Hematopoietic multipotent progenitor cell (in vitro differentiated cells): ENCODE measurements at places on chromosomes 12 and 14.

GRCh38 chr14:67133595-67134441, 55.4 kb upstream of the GARIN2 start:
- no peak for DNase-seq

DNA sequence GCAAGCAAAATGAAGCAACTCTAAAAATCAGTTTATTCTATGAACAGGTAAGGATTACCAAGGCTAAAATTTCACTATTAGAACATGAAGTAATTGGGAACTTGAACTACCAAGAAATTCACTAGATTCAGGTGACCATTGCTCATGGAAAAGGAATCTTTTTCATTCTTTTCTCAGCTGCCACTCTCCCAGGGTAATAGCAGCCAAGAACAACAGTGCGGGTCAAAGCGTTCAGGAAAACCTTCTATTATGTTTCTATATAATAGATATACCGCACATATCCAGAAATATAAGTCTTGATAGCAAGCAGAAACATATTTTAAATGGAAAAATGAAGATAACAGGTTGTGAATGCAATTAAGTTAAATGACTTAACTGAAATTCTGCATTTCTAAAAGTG, 125.6 kb downstream of the NELL2 start:
- no peak for DNase-seq

GRCh38 chr12:60333461-60333860, 737.6 kb downstream of the SLC16A7 start:
- DNase-seq = no peak

DNA sequence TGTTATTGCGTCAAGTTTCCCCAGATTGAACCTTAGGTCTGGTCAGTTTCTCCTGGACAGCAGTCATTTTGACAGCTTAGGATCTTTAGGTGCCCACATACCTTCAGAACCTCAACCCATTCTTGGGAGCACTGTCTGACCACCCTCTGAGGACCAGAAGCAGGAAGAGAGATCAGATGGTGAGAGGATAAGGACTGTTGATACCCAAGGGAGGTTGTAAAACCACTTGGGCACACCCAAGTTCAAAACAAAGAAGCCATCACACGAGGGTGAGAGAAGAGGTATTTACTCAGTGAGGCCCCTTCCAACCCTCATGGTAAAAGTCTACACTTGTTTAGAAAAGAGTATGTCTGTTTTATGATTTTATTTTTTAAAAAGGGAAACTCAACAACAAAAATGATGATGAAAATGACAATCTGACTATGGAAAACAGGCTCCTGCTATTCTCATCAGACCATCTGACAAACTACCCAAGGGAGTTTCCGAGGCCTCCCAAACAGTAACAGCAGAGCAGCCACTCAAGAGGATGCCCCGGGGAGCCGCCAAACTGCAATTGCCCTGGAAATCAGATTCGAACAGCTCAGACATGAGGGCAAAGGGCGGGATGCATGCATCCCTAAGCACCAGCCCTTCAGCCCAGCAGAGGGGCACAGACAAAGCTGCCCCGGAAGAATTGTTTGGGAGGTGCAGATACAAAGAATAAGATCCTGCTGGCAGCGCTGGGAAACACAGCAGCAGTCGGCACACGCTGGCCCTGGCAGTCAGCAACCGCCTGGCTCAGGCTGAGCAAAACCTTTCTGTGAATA, 162.6 kb upstream of the PLEKHG7 start:
- DNase-seq = no peak

DNA sequence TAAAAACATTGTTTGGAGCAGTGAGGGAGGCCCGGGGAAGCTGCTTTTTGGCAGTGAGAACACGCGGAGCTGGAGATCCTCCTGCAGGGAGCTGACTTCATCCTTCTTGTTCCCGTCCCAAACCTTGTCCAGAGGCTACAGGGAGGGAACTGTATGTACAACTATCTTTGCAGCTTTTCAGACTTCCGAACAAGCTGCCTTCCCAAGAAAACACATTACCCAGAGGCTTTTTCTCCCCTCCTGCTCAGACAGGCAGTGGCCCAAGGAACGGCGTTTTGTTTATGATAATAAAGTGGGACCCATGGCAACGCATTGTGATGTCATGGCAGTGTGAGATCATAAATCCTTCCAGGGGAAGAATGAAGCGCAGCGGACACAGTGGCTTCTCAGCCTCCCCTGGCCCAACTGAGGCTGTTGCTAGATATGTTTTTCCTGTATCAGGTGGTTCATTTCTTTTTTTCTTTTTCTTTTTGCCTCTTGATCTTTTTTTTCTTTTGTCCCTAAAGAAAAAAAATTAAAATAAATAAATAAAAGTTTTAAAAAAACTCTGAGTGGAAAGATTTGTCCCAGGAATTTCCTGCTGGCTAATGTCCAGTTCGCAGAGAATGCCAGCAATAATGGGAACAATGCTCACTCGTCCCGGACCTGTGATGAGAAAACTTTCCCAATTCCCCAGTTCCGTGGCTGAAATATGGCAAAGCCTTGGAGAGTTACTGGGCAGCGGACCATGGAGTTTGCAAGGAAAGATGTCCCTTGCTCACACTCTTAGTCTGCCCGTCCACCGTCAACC, 103.4 kb upstream of the MAP1LC3B2 start:
- peak; percentile 86 for DNase-seq

GRCh38 chr12:6752167-6752920, 597 bp downstream of the MLF2 start:
- DNase-seq = peak; percentile 66

GRCh38 chr12:48602192-48602989, 32.5 kb upstream of the LALBA start:
- DNase-seq = no peak

DNA sequence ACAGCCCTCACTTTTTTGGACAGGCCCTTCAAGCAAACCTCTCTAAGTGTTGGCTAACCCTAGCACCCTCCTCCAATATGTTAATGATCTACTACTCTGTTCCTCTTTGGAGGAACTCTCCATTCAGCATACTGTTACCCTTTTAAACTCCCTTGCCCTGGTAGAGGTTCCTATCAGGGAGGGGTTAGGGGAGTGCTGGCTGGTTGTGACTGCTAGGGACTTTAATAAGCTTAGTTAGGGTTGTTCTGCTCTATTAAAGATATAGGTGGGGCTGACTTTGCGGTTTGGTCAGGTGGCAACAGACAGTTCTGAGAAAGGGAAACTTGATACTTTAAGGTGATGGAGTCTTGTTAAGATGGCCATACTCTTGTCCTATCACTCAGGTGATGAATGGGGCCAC, 301.5 kb upstream of the FBXO33 start:
- no peak for DNase-seq

DNA sequence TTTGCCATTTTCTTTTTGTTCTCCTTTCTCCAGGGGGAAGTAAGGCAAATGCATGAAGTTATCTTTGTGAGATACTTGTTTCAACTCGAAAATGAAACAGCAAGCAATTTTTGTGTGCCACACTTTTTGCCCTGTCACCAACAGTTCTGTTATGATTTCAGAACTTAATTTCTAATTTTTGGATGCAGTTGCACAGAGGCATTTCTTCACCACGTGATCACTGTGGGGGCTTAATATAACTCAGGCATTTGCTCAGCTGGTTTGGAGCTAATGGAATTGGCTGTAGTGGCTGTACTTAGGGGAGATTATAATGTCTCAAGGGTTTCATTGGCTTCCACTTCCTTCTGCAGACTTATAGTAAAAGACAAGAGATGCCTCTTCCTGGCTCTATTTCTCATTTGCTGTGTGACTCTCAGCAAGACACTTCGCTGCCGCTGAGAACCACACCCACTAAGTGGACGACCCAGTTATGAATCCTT, 452.4 kb downstream of the RAD51B start:
- DNase-seq = no peak

DNA sequence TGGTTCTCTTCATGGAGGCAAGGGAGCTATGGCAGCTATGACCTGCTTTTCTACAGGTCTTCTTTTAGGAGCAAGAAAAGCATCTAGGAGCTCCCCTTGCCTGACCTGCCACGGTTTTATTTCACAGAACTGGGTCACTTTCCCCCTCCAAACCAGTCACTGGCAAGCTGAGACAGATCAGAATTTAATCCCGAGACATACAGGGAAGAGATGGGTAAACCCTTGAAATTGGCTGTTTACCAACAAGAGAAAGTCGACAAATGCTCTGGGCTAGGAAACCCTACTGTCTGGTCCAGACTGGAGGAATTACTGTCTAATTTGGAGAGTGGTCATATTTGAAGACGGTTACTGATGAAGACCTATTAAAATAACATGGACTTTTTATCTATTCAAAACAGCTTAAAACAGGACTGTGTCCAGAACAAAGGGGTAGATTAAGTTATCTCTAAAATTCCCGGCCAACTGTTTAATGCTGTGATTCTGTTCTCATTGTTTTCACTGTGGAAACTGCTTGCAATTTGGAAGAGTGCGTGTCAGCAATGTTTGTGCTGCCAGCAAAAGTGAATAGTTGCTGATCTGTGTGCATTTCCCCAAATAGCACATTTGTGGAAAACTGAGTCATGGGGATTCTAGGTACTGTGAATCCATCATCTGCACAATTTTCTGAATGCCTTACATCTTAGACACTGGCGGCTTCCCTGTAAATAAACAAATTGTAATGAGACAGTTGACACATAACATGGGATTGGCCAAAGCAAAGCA, 73.4 kb upstream of the EEA1 start:
- DNase-seq = no peak

GRCh38 chr12:54734196-54734950, 86.2 kb upstream of the DCD start:
- no peak for DNase-seq

DNA sequence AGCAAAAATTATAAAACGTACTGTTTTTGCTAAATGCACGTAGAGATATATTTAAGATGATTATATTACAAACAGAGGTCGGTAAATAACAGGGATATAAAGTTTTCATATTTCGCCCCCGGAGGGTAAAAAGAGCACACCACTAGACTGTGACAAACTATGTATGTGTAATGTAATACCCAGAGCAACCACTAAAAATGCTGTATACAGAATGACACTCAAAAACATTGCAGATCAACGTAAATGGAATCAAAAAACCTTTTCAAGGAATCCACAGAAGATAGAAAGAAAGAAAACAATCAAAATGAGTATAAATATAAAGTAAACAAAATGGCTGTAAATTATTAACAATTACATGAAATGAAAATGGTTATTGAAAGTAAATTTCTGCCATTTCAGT, 37.6 kb upstream of the PRB4 start:
- DNase-seq = no peak
